Natural killer cell treated with Interleukin-12 subunit alpha and Interleukin-12 subunit beta and Interleukin-15 and Interleukin-18, amount 100 ng/mL, for 72 hours (primary cell): ENCODE measurements at places on chromosomes 2 and 18.

- no peak for DNase-seq
These were observed 51.6 kb downstream of the PDK1 start for GRCh38 chr2:172607379-172607928.

- no peak for DNase-seq
These were observed 457.2 kb upstream of the SMIM21 start for GRCh38 chr18:75884728-75885127.

- DNase-seq = no peak
These were observed 344.1 kb downstream of the CNTNAP5 start for GRCh38 chr2:124369181-124369580.

DNA sequence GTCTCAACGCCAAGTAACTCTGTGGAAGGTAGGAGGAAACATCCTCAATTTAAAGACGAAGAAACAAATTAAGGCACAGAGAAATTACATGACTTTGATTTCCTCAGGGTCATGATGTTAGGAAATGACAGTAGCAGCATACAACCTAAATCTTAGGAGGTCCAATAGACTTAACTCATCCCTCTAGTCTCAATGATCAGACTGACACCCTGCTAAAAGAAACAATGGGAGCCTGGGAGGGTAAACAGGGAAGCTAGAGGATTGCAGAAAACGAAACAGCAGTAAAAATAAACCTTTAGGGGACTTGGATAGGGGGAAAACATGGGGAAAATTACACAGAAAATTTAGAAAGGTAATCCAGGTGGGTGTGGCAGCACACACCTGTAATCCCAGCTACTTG is 56.0 kb downstream of the ROCK2 start:
- DNase-seq = no peak

DNA sequence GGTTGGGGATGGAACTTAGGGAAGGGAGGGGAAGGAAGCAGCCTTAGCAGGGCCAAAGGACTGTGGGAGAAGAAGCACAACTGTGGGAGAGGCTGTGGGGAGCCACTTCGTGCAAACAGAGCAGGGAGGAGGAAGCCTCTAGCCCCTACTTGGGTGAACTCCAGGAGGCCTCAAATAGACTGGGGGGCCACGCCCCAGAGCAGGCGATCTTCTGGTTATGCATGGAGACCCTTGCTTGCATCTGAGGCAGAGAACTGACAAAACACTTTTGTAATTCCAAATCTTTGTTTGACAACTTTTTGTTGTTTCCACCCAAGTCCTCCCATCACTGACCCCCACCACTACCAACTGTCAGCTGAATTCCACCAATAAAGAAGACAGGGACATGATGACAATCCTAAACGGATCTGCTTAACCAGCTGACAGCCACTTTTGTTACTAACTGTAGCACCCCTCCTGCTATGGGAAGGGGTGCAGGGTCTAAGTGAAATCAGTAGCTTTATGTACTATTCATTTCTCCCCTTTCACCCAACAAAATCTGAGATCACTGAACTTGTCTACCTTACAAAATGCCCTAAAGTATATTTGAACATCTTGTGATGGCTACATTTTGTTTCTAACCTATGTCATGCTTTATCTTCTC is 80.5 kb upstream of the CPO start:
- no peak for DNase-seq

GRCh38 chr2:8281234-8281633 is 400.6 kb upstream of the ID2 start:
- no peak for DNase-seq

DNA sequence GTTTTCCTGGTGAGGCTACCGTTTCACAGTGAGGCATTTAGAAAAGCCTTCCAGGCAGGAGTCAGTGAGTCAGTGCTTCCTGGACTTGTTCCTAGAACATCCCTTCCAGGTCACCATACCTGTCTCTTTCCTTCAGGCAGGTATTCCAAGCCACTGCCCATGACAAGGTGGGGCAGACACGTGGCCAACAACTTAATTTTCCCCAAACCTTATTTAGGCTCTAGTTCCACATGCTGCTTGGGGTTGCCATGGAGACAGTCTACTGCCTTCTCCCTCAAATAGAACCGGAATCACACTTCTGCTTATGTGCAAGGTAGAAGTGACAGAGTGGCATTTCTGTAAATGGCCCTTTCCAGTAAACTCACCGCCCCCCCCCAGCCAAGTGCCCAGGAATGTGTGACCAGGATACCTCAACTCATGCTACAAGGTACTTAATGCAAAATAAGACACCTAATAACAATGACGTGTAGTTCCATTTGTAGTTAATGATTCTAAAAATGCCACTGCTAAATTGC is 258.3 kb downstream of the PRKCE start:
- DNase-seq = no peak

GRCh38 chr2:172428832-172429210 is 1.4 kb downstream of the ITGA6 start:
- no peak for DNase-seq

- DNase-seq = peak; percentile 54
These were observed 14.9 kb upstream of the SNED1 start for GRCh38 chr2:240983361-240983995.

GRCh38 chr2:170139276-170139967 is 38.5 kb upstream of the MYO3B start:
- DNase-seq = no peak

DNA sequence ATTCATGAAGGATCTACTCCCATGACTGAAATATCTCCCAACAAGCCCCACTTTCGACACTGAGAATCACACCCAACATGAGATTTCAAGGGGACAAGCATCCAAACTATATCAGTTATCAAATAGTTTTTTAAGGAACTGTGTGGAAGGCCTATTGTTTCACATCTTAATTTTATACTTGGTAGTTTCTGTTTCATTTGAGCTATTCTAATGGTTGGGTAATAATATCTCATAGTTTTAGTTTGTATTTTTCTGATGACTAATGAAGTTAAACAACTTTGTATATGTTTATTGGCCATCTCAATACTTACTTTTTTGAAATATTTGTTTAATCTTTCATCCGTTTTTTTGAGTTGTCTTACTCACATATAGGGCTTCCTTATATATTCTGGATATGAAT is 135.0 kb downstream of the SCG2 start:
- no peak for DNase-seq

- no peak for DNase-seq
These were observed 70.8 kb upstream of the CDC42EP3 start for GRCh38 chr2:37742286-37742685.

DNA sequence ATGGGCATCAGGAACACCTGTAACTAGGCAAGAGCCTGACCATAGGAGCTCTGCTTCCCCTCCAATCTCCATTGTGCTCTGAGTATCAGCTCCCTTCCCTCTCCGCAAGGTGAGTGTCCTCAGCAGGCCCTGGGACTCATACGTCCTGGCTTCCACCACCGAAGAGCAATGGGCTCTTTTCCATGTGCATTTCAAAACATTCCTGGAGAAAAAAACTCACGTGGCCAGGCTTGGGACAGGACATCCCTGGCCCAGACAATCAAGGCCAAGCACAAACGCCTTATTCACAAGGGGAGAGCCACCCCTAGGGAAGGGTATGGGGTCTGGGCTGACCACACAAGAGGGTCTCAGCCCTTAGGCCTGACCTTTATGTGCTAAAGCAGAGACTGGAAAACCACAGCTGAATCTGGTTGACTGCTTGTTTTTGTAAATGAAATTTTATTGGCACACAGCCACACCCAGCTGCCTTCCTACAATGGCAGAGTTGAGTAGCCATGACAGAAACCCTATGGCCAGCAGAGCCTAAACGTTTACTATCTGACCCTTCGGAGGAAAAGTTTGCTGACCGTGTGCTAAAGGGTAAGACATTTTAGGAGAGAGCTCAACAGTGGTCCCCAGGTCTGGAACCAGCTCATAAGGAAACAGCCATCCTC is 175.7 kb upstream of the ARL4C start:
- DNase-seq = no peak

DNA sequence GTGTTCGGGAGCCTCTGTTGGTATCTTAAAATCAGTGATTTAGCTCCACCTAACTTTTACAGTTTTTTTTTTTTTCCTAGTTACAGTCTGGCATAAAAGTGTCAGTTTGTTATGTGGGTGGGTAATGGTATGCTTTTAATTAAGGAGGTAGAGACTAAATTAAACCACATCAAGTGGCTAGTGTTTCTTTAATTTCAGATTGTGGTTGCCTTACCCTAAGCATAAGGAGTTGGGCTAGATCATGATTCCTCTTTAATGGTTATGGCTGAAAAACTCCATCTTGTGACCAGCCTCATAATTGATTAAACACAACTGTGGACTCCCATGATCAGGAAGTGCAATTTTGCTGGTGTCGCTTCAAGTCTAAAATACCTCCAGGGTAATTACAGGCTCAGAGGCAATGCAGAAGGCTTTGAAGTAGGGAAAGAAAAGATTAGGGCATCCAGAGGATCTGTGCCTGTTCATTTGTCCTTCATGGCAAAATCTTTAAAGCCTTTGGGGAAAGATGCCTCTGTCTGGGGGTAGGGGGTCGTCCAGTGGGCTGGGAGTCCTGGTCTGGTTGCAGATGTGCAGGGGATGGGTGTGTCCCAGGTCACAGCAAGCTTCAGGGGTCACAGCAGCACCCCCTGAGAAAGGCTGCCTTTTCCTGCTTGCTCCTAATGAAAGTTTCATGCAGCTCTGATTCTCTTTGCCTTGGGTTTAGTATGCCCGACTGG is 579.2 kb downstream of the BCL11A start:
- no peak for DNase-seq

GRCh38 chr2:133360882-133361281 is 207.4 kb downstream of the NCKAP5 start:
- DNase-seq = no peak

DNA sequence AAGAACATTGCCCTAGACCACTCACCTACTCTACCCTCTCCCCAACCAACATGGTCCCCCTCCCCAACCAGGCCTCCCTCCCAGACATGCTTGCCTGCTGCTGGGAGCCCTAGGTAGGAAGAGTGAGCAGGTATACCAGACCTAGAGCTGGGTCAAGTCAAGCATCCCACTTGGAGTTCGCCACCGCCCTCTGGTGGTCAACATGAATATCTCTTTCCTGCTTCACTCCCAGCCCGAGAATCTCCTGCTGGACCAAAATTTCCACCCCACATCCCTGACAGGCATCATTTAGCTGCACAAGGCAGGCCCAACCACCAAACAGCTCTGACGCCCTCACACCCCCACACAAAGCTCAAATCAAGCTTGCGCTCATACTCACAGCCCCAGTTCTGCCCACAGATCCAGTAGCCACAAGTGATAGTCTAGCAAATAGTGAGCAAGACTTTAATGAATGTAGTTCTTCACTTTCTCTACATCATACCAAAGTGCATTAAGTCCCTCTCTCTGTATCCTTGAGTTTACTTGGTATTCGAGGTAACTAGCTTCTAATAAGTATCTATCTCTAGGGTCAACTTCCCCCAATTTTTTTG is 116.0 kb downstream of the TNS1 start:
- DNase-seq = no peak

GRCh38 chr2:171469176-171469575 is 35.1 kb downstream of the DCAF17 start:
- DNase-seq = no peak

- no peak for DNase-seq
These were observed 6.4 kb downstream of the CDC42EP3 start for GRCh38 chr2:37665043-37665442.

DNA sequence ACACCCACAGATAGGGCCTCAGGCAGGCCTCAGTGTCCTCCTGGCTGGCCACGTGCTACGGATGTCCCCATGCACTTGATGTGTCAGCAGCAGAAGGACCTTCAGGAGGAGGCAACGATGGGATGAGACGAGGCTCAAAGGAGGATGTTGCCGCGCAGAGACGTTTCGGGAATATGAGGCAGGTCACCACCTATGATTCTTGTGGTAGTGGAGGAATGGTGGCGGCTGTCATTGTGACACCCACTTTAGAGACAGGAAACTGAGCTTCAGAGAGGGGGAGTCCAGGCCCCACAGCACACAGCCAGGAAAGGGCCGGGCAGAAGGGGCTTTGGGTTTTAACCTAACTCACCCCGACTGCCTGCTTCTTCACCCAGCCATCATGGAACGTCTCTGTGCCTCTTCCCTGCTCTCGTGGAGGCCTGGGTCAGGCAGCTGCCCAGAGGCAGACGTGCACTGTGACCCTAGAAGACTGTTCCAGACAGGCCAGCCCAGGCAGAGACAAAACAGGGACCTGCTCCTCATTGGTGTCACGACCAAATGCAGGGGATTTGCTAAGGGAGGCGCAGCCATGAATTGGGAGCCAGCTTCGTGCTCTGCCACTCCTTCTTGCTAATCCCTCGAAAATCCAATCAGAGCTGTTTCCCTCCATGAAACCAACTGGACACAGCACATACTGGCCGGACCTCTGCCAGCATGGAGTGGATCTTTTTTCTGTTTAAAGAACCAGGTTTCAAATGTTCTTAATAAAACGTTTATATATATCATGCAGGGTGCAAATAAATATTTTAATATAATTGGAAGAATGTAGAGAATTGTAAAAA is 169.2 kb downstream of the ASB1 start:
- no peak for DNase-seq

DNA sequence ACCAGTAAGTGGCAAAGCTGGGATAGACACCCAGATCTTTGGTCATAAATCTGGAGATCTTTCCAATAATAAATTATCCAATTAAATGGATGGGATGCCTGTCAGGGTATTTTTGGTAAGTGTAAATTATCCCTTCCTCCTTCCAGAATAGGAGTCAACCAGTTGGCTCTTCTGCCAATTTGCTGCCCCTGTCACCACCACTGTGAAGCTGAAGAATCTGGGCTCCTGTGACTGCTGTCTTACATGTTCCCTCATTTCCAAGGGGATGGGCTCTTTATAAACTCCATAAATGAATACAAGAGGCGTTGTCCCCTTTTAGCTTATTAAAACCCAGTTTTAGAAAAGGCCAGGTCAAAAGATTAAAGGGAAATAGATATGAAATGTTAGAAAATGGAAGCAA is 17.8 kb upstream of the BMP10 start:
- DNase-seq = no peak

DNA sequence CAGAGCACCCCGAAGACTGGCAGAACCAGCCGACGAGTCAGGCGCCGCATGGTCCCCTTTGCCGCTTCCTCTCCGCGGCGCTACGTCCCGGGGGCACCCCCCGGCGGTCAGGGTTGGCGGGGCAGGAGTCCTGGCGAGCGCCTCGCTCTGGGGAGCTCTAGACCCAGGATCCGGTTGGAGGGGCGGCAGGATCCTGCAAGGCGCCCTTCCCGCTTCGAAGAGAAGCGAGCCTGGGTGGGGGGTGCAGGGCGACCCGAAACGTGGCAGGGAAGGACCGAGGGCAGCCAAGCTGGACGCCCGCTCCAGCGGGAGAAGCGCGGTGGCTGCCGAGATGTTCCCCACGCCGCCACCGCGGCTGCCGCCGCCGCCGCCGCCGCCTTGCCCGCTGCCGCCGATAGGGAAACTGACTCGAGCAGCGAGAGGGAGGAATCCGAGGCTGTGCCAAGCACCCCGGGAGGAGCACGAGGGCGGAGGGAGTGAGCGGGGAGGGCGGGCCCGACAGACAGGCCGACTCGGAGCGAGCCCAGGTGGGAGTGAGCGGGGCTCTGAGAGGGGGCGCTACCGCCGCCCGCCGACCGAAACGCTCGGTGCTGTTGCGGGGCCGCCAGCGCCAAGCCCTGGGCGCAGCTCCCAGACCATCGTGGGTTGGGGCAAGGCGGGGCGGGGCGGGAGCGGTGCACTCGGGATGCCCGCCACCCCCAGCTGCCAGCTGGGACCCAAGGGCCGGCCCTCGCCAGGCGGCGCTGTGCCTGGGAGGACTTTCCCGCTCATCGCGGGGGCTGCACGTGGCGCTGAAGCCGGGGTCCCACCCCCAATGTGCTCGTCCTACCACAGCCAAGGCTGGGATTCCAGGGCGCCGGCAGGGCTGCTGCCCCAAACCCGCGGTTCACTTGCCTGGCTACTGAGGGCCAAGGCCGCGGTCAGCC is at the start of gene GALNT14:
Gene GALNT14, minus strand, starts transcription at position 404 of the 926 bp plus-strand sequence. Its CDS starts 354 bp downstream, at position 50.
- peak; percentile 63 for DNase-seq
